ENCODE measurements at places on chromosomes 5 and 9. TPM values are rescaled to one million over a fixed set of nuclear protein-coding genes. Genes with fewer than 3 reads are reported as not detected.

DNAJC25 gene
- 16.8 TPM for polyA plus RNA-seq

LVRN gene
- 3.5 TPM for polyA plus RNA-seq

MAST4 gene
- 2.3 TPM for polyA plus RNA-seq

PCDH12 gene
- not detected for polyA plus RNA-seq

PBX3 gene
- 398 TPM for polyA plus RNA-seq

CCDC69 gene
- not detected for polyA plus RNA-seq

IL33 gene
- polyA plus RNA-seq: not detected

C5orf63 gene
- not detected for polyA plus RNA-seq

GABRA6 gene
- 2.2 TPM for polyA plus RNA-seq

AQP3 gene
- polyA plus RNA-seq: not detected

SPINK13 gene
- polyA plus RNA-seq: not detected

NR5A1 gene
- 2.4 TPM for polyA plus RNA-seq

TAF1L gene
- not detected for polyA plus RNA-seq

PTTG1 gene
- polyA plus RNA-seq: 42.6 TPM

ZBTB26 gene
- polyA plus RNA-seq: 8.5 TPM
